Myocyte (in vitro differentiated cells): ENCODE measurements at places on chromosomes 13 and 19. TPM values are rescaled to one million over a fixed set of nuclear protein-coding genes. Genes with fewer than 3 reads are reported as not detected.

The CDADC1 gene
- total RNA-seq = 2.7 and 6.9 TPM in 2 replicates

The KCNK6 gene
- total RNA-seq = 1.2 and 2.3 TPM in 2 replicates

The CAMSAP3 gene
- not detected in 2 replicates for total RNA-seq

- no peak for DNase-seq
Measured at GRCh38 chr19:50741179-50741933, 18.2 kb downstream of the CLEC11A start.

- DNase-seq = no peak
Measured at GRCh38 chr13:110294146-110294545, 12.8 kb downstream of the COL4A1 start.

DNA sequence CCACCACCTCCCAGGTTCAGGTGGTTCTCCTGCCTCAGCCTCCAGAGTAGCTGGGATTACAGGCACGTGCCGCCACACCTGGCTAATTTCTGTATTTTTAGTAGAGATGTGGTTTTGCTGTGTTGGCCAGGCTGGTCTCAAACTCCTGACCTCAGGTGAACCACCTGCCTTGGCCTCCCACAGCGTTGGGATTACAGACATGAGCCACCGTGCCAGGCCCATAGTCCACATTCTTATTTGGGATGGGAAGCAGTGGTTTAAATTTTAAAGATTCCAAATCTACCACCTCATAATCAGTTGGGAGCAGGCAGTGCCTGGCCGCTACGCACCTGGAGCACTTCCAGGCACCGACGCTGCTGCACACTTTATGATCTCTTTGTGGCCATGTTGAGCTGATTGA is 160.6 kb upstream of the SOX1 start:
- no peak for DNase-seq

- no peak for DNase-seq
Measured at GRCh38 chr19:18513868-18514267, 8.0 kb downstream of the ELL start.

DNA sequence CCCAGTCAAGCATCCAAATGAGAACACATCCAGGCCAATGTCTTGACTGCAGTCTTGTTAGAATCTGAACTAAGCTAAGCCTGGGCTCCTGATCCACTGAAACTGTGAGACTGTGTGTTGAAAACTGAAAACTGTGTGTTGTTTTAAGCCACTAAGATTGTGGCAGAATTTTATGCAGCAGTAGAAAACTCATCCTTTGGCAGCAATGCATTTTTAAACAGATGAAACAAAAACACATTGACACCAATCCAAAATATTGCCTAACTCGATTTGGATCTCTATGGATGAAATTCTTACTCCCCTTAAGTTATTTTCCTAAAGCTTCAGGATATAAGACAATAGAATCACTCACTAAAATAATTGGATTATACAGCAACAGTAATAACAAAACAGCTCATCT is 202.3 kb upstream of the KLF12 start:
- no peak for DNase-seq

DNA sequence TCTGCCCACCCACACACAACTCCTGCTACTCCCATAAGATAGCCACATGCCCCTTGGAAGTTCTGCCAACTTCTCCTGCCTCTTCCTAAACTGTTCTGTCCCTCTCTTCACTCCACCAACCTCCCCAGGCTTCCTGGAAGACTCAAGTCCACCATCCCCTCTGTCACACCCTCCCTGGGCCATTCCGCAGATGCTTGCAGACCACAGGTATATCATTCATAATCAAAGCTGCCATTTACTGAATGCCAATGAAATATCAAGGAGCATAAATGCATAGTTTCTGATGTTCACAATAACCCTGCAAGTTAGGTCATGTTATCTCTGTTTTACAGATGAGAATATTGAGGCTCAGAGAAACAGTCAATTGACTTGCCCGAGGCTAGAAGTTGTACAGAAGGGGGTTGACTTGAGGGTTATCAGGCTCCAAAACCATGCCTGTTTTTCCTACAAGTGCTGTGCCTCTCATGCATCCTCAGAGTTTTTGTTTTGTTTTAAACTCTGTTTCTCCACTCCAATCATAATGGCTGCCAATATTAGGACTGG is 135.6 kb downstream of the SLC7A1 start:
- no peak for DNase-seq

The GNA15 gene
- total RNA-seq = 0.05 and 0.47 TPM in 2 replicates

DNA sequence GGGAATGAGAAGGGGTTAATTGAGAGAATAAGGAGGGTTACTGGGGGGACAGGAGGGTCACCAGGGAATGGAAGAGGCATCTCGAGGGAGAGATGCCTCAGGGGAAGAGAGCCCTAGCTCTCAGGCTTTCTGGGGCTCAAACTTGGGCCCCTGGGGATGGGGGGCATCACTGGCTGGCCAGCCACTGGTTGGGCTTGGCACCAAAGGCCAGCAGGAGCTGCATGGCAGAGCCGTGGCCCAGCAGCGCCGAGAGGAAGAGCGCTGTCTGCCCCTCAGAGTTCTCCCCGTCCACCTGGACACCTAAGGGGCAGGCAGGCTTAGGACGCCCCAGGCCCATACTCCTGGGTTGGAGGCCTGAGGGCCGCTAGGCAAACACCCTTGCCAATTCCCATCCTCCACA is 17.5 kb downstream of the ARHGAP33 start:
- DNase-seq = no peak

The CNOT3 gene
- 17.0 and 17.2 TPM in 2 replicates for total RNA-seq

DNA sequence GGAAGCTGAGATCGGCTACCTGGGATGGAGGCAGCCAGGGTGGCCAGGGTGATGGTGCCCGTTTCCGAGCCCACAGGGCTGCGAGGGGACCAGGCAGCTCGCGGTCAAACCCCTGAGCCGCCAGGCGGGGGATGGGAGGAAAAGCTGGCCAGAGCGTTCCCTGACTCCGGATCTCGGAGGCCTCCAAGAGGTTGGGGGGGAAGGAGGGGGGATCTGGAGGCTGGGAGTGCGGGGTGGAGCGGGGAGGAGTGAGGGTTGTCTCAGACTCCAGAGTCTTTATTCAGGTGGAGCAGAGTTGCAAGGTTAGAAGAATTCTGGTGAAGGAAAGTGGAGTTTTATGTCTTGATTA is 1.1 kb downstream of the CACNG7 start:
- no peak for DNase-seq

The MARCHF2 gene
- total RNA-seq = 60.6 and 91.3 TPM in 2 replicates

GRCh38 chr13:106348075-106348840 is 187.2 kb downstream of the EFNB2 start:
- DNase-seq = peak; percentile 31

DNA sequence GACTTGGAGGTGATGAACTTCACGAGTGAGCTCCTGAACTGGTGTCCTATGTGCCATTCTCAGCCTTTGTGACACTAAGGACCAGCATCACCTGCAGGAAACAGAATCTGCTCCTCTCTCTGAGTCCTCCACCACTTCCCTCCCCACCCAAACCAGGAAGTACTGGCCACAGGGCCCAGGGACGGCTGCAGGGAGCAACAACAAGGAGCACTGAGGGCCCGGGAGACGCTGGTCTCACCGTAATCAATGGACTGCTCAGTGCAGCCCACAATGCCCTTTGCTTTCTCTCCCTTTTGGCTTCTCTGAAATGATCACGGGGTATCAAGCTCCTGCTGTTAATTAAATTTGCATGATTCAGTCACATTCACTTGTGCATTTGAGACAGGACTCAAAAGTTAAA is 18.6 kb downstream of the PEPD start:
- no peak for DNase-seq

GRCh38 chr19:5627395-5627904 is 4.6 kb downstream of the SAFB start:
- peak; percentile 30 for DNase-seq

The FOSB gene
- 2.0 and 4.1 TPM in 2 replicates for total RNA-seq
